Left kidney (tissue), 8 donors: ENCODE measurements at places on chromosomes 13 and 19.

- DNase-seq = peak; percentile 11
These were observed 42.2 kb upstream of the HNRNPA1L2 start for GRCh38 chr13:52599848-52600603.

DNA sequence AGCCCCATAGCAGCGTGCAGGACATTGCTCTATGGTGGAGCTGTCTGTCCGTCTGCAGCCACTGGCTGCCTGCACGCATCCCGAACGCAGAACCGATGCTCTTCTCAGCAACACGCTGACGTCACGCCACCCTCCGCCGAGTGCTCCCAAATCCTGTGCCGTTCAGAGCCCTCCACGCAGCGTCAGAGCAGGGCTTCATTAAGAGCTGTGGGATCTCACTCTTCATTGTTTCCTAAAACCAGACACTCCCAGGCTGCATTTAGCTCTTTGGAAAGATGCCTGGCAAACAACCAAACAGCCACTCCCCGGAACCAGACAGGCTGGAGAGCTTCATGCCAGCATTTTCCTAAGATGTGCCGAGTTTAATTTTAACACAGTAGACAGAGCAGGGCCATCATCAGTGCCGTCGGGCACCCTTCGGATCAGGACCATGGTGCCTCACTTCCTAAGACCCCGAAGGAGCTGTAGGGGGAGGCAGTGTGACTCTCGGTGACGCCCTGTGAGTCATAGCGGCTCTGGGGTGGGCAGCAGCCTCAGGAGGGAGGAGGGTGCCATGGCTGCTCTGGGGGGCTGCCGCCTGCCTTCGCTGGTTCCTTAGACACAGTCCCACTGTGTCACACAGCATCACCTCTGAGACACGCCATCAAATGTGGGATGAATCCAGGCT lies 131.5 kb upstream of the MCF2L start:
- DNase-seq = no peak

DNA sequence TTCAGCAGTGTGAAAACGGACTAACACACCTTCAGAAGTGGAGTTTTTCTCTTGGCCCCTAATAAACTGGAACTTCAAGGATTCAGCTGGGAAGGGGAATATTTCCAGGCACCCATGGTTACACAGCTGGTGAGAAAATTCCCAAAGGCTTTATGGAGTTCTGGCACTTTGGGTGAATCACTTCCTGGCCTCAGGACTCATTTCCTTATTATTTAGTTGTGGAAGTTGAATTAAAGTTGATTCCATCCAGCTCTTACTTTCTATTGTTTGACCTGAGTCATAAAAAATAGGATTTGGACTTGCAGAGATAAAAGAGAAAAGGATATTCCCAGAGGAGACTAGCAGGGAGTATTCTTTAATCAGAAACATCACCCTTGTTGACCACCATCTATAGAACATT lies 882.1 kb downstream of the UQCRFS1 start:
- no peak for DNase-seq

DNA sequence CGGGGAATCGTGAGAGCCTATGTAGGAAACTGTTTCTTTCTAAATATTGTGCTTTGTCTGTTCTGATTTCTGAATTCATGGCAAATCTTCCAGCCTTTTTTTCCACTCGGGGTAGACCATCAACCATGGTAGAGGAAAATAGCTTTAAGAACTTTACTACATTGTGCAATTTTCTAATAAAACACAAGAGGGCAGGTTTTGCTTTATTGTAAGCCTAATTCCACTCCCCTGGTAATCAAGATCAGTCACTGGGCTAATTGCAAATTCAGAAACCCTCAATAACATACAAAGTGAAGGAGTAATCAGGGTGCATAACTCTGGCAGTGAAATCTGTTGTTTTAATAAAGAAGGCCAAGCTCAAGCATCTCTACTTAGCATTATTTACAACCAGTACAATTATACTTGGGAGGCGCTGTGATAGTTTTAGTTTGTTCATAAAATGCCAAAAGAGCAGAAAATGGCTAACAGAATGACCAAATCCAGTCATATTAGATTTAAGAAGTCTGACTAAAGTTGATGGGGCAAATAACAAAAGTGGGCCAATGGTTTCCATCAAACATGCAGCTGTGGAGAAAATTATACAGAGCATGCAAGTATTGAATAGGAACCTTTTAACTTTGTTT lies 43.8 kb downstream of the DCT start:
- DNase-seq = peak; percentile 66

DNA sequence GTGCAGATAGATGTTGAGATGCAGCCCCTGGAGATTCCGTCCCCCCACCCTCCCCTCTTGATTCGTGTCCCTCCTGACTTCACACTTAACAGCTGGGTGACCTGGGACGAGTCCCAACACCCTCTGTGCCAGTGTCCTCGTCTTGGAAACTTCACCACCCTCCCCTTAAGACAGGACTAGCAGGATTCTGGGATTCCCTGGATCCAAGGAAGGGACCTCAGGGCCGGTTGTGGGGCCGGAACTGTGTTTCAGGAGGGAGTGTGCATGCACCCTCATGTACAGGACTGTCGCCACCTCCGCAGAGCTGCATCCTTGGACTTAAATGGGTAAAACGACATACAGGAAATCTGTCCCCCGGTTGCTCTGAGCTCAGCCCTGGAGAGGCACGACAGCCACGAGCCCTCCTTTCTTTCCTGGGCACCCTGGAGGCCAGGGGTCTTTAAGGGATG lies 990 bp downstream of the MYO9B start:
- no peak for DNase-seq

DNA sequence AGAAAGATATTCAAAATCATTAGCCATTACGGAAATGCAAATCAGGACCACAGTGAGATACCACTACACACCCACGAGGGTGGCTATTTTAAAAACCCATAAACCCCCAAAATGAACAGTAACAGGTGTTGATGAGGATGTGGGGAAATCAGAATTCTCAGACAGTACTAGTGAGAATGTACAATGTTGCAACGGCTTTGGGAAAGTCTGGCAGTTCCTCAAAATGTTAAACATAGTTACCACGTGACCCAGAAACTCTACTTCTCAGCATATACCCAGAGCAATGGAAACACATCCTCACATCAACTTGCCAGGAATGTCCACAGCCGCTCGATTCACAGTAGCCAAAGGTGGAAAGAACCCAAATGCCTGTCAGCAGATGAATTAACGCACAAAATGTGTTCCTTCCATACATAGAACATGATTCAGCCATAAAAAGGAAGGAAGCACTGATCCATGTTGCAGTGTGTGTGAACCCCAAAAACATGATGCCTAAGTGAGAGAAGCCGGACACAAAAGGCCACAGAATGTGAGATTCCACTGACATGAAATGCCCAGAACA lies 7.0 kb downstream of the PLVAP start:
- DNase-seq = no peak

DNA sequence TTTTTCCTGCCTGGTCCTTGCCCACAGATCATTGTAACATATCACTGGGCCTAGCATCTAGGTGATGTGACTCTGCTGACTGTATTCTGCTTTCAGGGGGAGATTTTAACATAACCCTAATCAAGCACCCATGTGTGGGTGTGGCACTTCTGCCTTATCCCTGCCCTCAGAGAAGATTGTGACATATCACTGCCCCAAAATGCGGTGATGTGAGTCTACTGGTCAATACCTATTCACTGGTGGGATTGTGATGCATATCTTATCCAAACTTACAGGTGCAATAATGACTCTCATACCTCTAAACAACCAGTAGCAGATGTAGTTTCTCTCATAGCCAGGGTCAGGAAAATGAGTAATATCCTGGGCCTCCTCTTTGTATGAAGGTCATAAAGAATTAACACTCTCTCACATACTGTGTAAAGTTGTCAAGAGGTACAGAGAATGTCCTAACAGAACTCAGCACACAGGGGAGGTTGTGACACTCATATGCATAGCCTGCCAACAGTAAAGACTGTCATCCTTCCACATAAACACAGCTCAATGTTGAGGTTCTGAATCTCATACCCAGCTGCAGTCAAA lies 12.1 kb upstream of the ZNF681 start:
- no peak for DNase-seq

DNA sequence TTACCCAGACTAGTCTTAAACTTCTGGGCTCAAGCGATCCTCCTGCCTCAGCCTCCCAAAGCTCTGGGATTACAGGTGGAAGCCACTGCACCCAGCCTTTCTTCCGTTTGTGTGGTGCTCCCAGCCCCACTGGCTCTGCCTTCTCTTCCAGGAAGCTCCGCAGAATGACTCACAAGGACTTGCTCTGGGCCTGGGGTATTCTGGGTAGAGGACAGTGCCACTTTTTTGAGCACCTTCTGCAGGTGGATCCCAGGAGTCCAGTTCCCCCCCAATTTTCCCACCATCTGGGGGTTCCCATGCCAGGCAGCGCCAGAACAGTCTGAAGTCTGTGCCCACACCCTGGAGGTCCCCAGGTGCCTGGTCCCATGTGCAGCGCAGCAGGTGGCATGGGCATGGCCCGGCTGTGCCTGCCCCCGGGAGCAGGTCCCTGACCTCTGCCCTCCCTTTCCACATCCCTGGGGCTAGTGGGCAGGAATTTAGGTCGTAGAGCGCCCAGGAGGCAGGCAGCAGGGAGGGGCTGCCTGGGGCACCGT lies 1.6 kb downstream of the REEP6 start:
- DNase-seq = no peak

DNA sequence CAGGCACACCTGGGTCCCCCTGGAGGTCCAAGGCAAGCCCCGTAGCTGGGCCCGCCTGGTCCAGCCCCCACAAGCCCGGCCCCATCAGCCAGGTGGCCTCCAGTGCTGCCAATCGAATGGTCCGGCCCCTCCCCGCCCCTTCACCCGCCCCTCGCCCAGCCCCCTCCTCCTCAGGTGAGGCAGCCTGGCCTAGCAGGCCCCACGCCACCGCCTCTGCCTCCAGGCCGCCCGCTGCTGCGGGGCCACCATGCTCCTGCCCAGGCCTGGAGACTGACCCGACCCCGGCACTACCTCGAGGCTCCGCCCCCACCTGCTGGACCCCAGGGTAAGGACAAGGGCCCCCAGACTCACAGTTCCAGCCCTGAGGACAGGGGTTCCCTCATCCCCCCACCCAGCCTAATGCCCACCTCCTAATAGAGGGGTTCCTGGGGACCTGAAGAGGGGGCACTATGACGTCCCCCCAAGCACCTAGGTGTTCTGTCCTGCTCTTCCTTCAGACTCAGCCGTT lies at the start of gene HPN:
HPN (plus strand) TSS at position 174 of the 508 bp plus-strand sequence. CDS start 786 bp downstream, outside the sequence.
- DNase-seq = no peak

GRCh38 chr19:10222201-10222890 lies 8.8 kb downstream of the S1PR2 start:
- DNase-seq = no peak

- DNase-seq = no peak
These were observed 23.7 kb downstream of the PCID2 start for GRCh38 chr13:113184568-113185440.

DNA sequence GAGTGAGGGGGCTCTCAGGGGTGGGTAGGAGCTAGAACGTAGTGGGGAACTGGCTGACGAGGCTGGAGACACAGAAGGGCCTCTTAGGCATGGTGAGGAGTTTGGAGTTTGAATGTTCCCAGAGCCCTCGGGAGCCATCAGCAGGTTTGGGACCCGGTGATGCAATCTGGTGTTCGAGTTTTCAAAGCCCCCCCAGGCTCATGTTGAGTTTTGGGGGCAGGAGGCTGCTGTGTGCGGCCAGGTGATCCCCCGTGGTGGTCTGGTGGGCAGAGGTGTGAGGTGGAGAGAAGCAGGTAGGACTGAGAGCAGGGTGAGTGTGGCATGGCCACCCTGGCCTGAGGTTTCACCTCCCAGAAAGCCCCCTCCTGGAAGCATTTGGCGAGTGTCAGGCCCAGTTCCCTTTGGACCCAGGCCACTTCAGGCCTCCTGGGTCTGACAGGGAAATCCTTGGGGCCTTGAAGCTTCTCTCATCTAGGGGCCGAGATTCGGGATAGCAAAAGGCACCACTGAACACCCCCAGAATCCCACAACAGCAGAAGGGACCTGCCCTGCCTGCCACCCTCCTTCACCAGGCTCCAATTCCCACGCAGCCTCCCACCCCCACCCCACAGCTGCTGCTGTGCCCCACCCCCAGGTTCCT lies 1.2 kb downstream of the YJEFN3 start:
- DNase-seq = no peak

DNA sequence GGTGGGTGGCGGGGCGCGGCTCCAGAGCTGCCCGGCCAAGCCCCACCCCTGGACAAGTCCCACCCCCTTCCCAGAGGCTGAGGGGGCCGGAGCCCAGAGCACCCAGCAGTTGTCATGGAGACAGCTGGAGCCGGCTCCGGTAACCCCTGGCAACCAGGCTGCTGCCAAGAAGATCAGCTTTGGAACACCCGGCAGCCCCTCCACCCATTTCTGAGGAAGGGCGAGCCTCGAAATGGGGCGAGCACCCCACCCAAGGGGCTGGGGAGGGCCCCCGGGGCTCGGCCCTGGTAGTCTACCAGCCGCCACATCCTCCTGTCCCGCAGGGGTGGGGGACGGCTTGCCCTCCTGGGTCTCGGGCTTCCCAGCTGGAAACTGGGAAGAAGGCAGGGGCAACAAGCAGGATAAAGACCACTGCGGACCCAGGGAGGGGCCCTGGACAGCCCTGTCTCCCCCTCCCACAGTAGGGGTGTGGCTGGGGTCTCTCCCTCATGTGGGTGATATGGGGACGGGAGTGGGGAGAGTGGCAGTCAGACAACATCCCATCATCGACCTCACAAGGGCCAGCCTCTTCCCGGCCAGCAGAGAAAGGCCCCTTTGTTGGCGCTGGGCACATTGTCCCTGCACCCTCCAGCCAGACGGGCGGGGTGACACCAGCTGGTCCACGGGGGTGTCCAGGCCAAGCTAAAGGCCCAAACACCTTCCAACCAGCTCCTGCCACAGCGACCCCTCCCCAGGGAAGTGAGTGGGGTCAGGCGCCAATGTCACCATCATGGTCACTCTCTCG lies 1.5 kb downstream of the CERS1 start:
- DNase-seq = no peak

DNA sequence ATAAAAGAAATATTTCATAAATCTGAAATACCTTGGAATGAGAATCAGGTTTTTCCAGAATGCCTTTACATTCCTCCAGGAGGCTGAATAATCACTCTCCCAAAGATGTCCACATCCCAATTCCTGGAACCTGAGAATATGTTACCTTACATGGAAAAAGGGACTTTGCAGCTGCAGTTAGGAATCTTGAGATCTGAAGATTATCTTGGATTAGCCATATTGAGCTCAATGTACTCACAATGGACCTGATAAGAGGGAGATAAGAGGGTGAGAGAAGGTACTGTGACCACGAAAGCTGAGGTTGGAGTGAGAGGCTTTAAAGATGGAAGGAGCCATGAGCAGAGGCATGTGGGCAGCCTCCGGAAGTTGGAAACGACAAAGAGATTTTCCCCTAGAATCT lies 36.8 kb upstream of the MBNL2 start:
- DNase-seq = no peak

- peak; percentile 35 for DNase-seq
These were observed 1171.9 kb downstream of the EFNB2 start for GRCh38 chr13:105363261-105364190.

- DNase-seq = no peak
These were observed 325.9 kb downstream of the FOXO1 start for GRCh38 chr13:40340368-40341095.

GRCh38 chr19:38294090-38294489 lies 10.0 kb upstream of the C19orf33 start:
- DNase-seq = no peak

GRCh38 chr13:41458761-41459431 lies 1.5 kb downstream of the RGCC start:
- DNase-seq = no peak

GRCh38 chr13:94968040-94968756 lies 255.9 kb upstream of the SOX21 start:
- DNase-seq = no peak
